Effector CD8-positive, alpha-beta T cell (primary cell): ENCODE measurements at places on chromosomes 3 and 15.

DNA sequence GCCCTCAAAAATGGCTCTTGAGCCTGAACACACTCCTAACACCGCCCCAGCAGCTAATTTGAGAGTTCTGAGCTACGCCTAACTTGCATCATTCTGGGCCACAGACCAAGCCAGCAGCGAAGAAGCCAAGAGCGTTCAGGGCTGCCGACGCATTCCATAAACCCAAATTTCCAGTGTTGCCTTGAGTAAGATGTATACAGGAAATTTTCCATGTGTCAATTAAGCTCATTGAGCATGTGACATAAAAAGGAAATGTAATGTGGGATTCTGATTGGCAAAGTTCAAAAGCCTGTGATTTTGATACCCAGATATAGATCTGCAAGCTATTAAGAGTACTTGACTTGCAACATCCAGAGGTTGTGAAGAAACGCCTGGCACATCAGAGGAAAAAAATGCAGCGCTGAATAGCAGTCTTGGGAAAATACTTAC lies 148.6 kb upstream of the NR2F2 start:
- no peak for DNase-seq

GRCh38 chr15:77001966-77002365 lies 7.0 kb downstream of the PSTPIP1 start:
- DNase-seq = no peak

DNA sequence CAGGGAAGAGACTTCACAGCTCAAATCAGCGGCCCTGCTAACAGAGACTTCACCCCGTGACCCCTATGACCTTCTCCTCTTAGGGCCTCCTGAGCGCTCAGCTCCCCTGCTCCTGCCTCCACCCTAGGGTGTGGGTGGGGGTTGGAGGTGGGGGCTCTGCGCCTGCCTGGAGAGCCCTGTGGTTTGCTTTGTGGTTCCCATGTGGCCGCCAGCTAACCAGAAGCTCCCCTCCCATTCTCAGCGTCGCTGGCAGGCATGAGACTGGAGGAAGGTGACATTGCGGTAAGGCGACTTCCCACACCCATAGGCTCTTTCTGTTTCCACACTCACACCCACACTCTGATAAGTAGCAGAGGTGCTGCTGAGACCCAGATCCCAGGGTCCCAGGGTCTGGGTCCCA lies 27.6 kb downstream of the XYLB start:
- no peak for DNase-seq

GRCh38 chr15:34760909-34761308 lies 6.1 kb upstream of the GJD2 start:
- DNase-seq = no peak

DNA sequence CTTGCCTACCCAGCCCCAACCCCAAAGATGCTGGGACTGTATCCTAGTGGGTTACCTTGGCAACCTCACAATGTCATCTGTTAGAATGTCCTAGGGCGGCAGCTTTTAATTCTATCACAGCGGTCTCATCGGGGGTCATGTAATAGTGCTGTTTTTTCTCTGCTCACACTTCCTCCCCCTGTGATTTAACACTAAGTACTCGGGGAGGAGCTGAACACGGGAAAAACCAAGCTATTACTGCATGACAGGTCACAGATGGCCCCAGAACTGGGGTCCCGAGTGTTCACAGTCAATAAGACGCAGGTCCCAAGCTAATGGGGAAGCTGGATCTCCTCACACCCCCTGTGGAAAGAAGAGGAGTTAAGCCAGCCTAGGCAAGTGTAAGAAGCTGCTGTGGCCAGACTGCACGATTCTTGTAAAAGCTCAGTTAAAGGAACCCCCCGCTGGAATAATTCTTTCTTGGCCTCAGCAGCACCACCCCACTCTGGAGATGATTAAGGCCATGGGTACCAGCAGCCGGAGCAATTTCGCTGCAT lies 2.5 kb upstream of the RFTN1 start:
- DNase-seq = no peak

GRCh38 chr3:154182322-154182922 lies 61.2 kb downstream of the ARHGEF26 start:
- no peak for DNase-seq

DNA sequence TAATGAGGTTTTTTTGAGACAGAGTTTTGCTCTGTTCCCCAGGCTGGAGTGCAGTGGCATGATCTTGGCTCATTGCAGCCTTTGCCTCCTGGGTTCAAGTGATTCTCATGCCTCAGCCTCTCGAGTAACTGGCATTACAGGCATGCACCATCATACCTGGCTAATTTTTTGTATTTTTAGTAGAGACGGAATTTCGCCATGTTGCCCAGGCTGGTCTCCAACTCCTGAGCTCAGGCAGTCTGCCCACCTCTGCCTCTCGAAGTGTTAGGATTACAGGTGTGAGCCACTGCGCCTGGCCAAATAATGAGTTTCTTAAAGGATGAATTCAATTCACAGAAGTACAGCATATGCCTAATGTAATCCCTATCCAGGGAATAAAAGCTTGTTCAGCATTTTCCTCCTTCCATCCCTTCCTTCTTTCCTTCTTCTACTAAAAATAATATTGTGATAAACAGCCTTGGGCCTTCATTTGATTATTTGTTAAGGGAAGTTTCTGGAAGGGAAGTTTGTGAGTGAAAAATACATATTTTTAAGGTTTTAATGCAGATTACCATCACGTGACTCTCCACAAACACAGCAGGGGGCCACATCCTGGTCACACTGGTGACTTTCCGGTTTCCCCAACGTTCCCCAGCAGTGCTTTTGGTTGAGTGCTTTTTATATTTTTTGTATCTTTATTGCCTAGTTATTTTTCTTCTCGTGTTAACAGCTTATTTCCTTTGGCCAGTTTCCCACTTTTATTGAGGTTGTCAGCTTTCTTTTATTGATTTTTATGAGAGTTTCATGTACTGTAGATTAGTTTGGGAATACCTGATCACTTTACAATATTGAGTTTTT lies 116.8 kb downstream of the USP13 start:
- no peak for DNase-seq
